Left ventricle myocardium inferior (tissue), 1 donor: ENCODE measurements at places on chromosomes 11 and 22. TPM values are rescaled to one million over a fixed set of nuclear protein-coding genes. Genes with fewer than 3 reads are reported as not detected.

Gene ALDH3B2
- total RNA-seq, result not detected

Gene VEGFB
- 272 TPM for total RNA-seq

DNA sequence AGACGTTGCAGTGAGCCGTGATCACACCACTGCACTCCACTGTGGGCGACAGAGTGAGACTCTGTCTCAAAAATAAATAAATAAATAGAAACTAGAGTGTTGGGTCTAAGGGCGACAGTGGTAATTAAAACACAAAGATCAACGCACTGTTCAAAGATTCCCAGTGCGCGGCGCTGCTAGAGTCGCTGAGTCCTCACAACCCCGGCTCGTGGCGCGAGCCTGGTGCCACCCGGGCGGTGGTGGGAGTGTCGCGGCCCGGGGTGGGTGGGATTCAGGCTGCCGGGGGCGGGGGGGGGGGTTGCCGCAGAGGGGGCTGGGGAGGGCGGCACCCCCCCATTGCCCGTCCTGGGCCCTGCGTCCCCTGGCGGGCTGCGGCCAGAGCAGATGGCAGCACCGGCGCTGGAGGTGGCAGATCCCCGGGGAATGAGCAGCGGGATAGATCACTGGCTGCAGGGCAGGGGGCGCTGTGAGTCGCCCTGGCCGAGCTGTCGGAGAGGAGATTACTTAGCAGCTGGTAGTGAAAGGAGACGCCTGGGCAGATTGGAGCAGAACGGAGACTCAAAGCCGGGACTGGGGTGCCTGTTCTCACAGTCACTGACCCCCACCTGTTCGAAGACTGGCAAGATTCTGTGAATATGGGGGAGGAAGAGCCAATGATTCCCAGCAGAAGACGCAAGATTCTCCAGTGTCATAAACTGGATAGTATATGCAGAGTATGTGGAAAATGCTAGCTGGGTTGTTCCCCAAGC is 30.2 kb upstream of the APOBEC3A start:
- H3K27me3 ChIP-seq, result peaks cover 21% of the 10 kb centered on the region
- DNase-seq, result peak; percentile 74
- peak overlapping the region; percentile 60 for H3K4me3 ChIP-seq
- H3K27ac ChIP-seq, result peak overlapping the region; percentile 79

- no peak overlapping the region for H3K27ac ChIP-seq
- no peak overlapping the region for H3K4me3 ChIP-seq
- no peaks in the 10 kb centered on the region for H3K36me3 ChIP-seq
- no peak for DNase-seq
- H3K27me3 ChIP-seq, result peaks cover 56% of the 10 kb centered on the region
These were observed 9.2 kb downstream of the OR8B4 start for GRCh38 chr11:124415356-124415923.

DNA sequence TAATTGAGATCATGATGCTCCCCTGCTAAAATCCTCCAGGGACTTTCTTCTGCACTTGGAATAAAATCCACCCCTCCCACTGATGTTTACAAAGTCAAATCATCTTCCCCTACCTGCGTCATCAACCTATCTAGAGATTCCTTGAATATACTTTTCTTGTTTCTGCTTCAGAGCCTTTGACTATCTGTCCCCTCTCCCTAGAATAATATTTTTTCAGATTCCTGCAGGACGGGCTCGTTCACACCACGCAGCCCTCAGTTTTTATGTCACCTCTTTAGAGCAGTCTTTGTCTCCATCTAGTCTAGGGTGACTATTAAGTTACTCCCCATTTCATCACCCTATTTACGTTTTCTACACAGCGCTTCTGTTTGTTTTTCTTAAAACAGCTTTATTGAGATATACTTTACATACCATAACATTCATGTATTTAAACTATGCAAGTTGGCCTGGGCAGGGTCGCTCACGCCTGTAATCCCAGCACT is 94.8 kb upstream of the SESN3 start:
- no peak for DNase-seq
- H3K27me3 ChIP-seq, result no peaks in the 10 kb centered on the region
- peaks cover 7% of the 10 kb centered on the region for H3K4me1 ChIP-seq
- no peaks in the 10 kb centered on the region for H3K36me3 ChIP-seq
- H3K4me3 ChIP-seq, result no peak overlapping the region

GRCh38 chr11:16871368-16871767 is 132.9 kb downstream of the C11orf58 start:
- peaks cover 9% of the 10 kb centered on the region for H3K36me3 ChIP-seq
- no peak overlapping the region for H3K27ac ChIP-seq
- H3K4me1 ChIP-seq, result peaks cover 32% of the 10 kb centered on the region
- no peaks in the 10 kb centered on the region for H3K27me3 ChIP-seq

DNA sequence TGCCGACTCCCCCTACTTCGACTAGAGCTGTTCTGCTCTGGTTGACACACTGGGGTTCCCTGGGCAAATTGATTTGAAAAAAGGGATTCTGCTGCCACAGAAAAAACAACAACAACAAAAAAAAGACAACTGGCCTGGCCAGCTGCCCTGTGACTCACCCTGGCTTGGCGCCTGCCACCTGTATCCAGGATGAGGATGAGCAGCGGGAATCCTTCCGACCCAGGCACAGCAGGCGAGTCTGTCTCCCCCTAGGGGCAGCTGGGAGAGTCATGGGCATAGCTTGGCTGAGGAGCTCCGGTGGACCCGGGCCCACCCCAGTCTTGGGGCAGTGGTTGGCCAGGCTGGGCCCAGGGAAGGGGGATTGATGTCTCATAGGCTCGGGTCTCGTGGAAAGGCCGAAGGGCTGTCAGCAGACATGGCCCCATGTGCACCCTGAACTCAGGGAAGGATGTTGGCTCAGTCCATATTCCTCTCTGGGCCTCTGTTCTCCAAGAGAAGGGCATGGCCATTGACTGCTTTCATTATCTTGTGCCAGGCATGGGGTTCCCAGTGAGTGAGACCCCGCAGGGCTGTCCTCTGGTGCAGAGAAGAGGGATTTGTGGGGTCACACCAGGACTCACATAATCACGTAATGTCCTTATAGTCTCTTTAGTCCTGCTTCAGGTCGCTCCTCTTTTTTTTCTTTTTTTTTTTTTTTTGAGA is 10.4 kb upstream of the SUN2 start:
- no peak overlapping the region for H3K4me3 ChIP-seq
- DNase-seq, result peak; percentile 38
- H3K27me3 ChIP-seq, result peaks cover 9% of the 10 kb centered on the region
- H3K36me3 ChIP-seq, result no peaks in the 10 kb centered on the region
- H3K4me1 ChIP-seq, result peaks cover 3% of the 10 kb centered on the region
- no peak overlapping the region for H3K27ac ChIP-seq
